ENCODE measurements at places on chromosomes 6 and 20. TPM values are rescaled to one million over a fixed set of nuclear protein-coding genes. Genes with fewer than 3 reads are reported as not detected.

- no peak overlapping the region for H3K4me3 ChIP-seq
- no peaks in the 10 kb centered on the region for H3K36me3 ChIP-seq
- H3K4me1 ChIP-seq: no peaks in the 10 kb centered on the region
- no peaks in the 10 kb centered on the region for H3K27me3 ChIP-seq
- no peak overlapping the region for H3K27ac ChIP-seq
Observed at GRCh38 chr20:63064310-63064709, 57.5 kb upstream of the BHLHE23 start.

DNA sequence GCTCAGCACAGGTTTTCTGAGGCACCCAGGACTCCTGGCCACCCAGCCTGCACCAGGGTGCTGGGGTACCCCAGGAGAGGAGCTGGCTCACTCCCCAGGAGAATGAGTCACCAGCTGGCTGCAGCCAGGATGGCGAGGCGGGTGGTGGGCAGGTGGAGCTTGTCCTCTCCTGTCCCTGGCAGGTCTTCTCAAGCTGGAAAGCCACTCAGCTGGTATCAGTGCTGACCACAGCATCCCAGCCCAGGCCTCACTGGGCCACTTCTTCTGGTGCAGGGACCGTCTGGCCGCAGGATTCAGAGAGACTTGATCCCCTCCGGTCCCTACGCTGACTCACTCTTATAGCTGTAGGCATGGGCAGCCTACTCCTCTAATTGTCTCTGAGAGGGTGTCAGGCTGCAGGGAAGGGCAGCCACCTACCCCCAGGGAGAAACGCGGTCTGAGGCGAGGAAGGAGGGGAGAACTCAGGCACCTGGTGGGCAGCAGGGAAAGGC is 22.2 kb downstream of the TFEB start:
- peaks cover 58% of the 10 kb centered on the region for H3K4me1 ChIP-seq
- DNase-seq: peak; percentile 92
- H3K27me3 ChIP-seq: no peaks in the 10 kb centered on the region

- H3K36me3 ChIP-seq: peaks cover 2% of the 10 kb centered on the region
- DNase-seq: no peak
- no peak overlapping the region for H3K27ac ChIP-seq
- no peak overlapping the region for H3K4me3 ChIP-seq
- no peaks in the 10 kb centered on the region for H3K27me3 ChIP-seq
- peaks cover 18% of the 10 kb centered on the region for H3K4me1 ChIP-seq
Observed at GRCh38 chr6:168311410-168312124, 8.0 kb downstream of the DACT2 start.

DNA sequence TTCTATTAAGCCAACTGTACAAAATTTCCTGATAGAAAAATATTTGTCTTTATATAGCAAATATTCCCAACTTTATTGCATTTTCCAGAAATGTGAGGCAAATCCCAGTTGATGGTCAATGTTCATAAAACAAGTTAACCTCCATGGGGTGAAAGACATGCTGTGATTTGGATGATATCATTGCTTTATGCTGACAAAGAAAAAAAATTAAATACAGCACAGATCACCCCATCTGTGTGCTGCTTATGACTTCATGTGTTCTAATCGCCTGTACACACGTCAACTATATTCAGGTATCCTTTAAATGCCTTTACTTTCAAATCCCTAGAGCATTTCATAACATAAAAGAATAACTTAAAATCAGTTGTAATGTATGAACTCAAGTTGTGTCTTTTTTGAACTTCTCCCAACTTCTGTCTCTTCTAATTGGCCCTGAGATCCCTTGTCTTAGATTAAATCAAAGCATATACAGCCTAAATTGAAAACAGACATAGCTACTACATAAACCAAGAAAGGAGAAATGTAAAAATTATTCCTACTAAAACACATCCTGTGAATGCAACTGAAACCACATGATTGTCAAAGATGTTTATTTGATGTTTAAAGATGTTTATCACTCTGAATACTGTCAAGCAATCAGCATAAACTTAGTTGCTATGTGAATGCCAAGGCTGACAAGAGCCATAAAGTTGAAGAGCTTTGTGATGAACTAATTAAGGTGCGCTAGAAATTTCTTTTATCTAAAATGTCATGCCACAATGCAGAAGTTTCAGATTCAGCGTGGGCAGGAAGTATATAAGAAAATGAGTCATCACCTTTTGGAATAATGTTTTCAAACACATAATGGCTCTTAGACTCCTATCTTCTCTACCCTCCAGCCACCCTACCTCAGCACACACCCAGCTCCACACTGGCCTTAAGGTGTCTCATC is 68.7 kb downstream of the FILIP1 start:
- no peak overlapping the region for H3K4me3 ChIP-seq
- DNase-seq: no peak
- no peaks in the 10 kb centered on the region for H3K27me3 ChIP-seq
- no peak overlapping the region for H3K27ac ChIP-seq

DNA sequence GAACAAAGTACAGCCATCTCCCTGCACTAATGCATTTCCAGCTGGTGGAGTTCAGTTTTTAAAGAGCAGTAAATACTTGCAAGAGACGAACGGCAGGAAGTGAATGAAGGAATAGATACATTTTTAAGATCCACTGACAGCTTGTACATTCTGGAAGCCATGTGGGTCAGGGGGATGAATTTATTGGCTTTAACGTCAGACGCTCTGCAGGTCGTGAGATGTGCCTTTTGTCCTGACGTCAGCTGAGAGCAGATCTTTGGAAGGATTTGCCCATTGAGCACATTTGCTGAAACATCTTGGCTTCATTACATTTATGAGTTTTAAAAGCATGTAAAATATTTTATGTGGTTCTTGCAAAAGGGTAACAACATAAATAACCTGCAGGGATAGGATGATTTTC is 29.5 kb upstream of the SALL4 start:
- no peak overlapping the region for H3K27ac ChIP-seq
- H3K27me3 ChIP-seq: no peaks in the 10 kb centered on the region
- no peaks in the 10 kb centered on the region for H3K36me3 ChIP-seq
- no peak for DNase-seq
- no peaks in the 10 kb centered on the region for H3K4me1 ChIP-seq

DNA sequence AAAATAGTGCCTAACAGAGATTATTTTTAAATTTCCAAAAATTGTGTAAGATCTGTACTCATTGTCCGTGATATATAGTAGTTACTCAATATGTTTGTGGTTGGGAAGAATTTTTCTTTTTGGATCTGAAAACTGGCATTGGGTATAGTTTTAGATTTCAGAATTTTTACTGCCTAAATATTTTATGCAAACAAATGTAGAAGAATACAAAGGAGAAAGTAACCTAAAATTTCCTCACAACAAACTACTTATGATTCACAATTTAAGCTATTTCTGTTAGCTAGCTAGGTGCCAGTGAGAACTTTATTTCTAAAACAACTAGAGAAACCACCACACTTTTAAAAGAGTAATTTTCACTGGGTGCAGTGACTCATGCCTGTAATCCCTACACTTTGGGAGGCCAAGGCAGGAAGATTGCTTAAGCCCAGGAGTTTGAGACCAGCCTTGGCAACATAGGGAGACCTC is 38.8 kb downstream of the SESN1 start:
- no peak overlapping the region for H3K27ac ChIP-seq
- H3K4me1 ChIP-seq: no peaks in the 10 kb centered on the region
- DNase-seq: no peak

- H3K4me1 ChIP-seq: peaks cover 2% of the 10 kb centered on the region
- no peaks in the 10 kb centered on the region for H3K36me3 ChIP-seq
- no peak for DNase-seq
Observed at GRCh38 chr20:22729616-22730236, 145.4 kb upstream of the FOXA2 start.

DNA sequence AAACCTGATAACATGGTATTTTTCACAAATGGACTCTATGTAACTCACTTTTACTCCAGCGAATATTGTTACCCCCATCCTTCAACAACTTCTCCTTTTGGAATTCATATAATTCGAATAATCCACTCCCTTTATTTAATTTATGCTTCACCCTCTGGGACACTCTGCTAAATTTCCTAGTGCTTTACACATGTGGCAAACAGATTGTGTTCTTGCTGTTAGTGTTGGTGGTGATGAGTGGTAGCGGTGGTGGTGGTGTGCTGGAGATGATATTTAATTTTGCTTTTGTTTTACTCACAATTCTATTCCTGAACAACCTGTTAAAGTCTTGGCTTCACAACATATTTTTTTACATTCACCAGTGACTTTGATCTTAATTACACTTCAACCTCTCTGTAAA is 32.8 kb downstream of the HTR1B start:
- H3K36me3 ChIP-seq: no peaks in the 10 kb centered on the region
- H3K4me1 ChIP-seq: no peaks in the 10 kb centered on the region
- H3K27ac ChIP-seq: no peak overlapping the region
- no peaks in the 10 kb centered on the region for H3K27me3 ChIP-seq

- H3K4me3 ChIP-seq: no peak overlapping the region
- no peak overlapping the region for H3K27ac ChIP-seq
- no peak for DNase-seq
- no peaks in the 10 kb centered on the region for H3K27me3 ChIP-seq
- H3K36me3 ChIP-seq: no peaks in the 10 kb centered on the region
Observed at GRCh38 chr20:24955045-24955444, 6.0 kb downstream of the CST7 start.

The C6orf52 gene
- polyA plus RNA-seq: 3.8 TPM

The PRRT1 gene
- polyA plus RNA-seq: 4.0 TPM

All from kidney (tissue), 22 donors.